ENCODE measurements at places on chromosomes 2 and 18. TPM values are rescaled to one million over a fixed set of nuclear protein-coding genes. Genes with fewer than 3 reads are reported as not detected.

Gene ZNF804A
- 2.7 TPM for total RNA-seq

Gene TMEM247
- not detected for total RNA-seq

Gene CHAC2
- total RNA-seq = 1.1 TPM

Gene KIF5C
- total RNA-seq = 1.3 TPM

- H3K4me1 ChIP-seq = peaks cover 41% of the 10 kb centered on the region
- no peak overlapping the region for H3K4me3 ChIP-seq
- H3K27ac ChIP-seq = no peak overlapping the region
- H3K27me3 ChIP-seq = no peaks in the 10 kb centered on the region
Measured at GRCh38 chr18:28039078-28039477, 137.9 kb downstream of the CDH2 start.

DNA sequence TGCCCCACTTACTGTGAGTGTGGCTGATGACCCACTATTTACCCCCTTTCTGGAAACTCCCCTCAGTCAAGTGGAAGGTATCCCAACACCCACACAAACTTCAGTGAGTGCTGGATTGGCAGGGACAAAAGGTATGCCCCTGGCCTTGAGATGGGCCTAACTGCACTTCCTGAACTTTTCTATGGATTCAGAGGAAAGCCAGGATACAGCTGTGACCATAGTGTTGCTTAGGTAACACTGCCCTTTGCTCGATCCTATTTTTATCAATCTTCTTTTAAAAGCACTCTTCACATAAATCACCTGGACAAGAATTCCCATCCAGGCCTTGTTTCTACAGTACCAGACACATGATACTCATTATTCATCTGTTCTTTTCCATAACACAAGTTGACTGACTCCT is 671.5 kb upstream of the SLC8A1 start:
- peaks cover 17% of the 10 kb centered on the region for H3K4me1 ChIP-seq
- H3K4me3 ChIP-seq = no peak overlapping the region
- no peaks in the 10 kb centered on the region for H3K27me3 ChIP-seq
- DNase-seq = no peak

GRCh38 chr2:30283931-30284565 is 52.7 kb downstream of the LBH start:
- H3K4me3 ChIP-seq = no peak overlapping the region
- H3K4me1 ChIP-seq = peaks cover 32% of the 10 kb centered on the region
- DNase-seq = no peak
- no peak overlapping the region for H3K27ac ChIP-seq

DNA sequence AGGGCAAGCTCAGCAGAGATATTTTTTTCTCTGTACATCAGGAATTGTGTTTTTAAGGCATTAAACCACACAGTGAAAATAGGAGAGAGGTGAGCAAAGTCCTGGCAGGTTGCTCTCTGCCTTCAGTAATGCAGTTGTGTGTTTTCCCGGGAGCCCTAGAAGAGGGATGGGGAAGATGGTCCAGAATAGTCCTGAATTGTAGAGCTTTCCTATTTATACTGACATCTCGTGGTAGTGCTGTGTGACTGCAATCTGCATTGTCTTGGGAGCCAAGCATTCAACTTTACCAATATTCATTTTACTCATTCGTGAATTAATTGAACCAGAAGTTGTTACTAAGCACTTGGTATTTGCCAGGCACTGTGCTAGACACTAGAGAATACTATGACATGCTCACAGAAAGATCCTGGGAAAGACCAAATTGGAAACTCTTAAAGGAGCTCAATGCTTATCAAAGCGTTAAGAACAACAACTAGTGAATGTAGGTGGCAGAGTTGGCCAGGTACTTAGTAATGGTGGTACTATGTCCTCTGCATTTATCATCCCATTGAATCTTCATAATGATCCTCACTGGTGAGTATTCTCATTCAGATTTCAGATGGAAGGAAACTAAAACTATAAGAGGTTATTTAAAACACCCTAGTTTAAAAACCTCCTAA is 214.6 kb downstream of the TRIB2 start:
- H3K27ac ChIP-seq = no peak overlapping the region
- H3K4me3 ChIP-seq = no peak overlapping the region
- peaks cover 12% of the 10 kb centered on the region for H3K4me1 ChIP-seq
- no peaks in the 10 kb centered on the region for H3K36me3 ChIP-seq
- no peak for DNase-seq

GRCh38 chr2:65077898-65078297 is 21.7 kb downstream of the CEP68 start:
- no peak overlapping the region for H3K4me3 ChIP-seq
- H3K27ac ChIP-seq = no peak overlapping the region
- peaks cover 11% of the 10 kb centered on the region for H3K4me1 ChIP-seq
- no peak for DNase-seq
- no peaks in the 10 kb centered on the region for H3K27me3 ChIP-seq

DNA sequence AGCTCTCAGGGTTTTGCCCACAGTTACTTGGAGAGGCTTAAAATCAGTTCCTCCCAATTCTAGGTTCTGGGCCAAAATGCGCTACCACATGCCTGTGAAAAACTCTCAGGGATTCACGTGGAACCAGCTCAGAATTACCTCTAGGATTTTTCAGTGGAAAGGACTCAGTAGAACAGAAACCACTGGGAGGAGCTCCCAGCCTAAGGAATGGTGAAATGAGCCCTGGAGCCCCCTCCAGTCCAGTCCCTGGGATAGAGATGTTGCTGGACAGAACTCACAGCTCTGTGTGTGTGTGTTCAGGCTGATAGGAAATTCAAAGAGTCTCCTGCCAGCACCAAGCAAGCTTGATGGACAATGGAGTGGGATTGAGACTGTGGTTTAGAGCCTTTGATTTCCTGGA is 21.1 kb upstream of the SLC9A4 start:
- H3K4me1 ChIP-seq = no peaks in the 10 kb centered on the region
- no peak overlapping the region for H3K4me3 ChIP-seq
- no peak for DNase-seq
- peaks cover 31% of the 10 kb centered on the region for H3K27me3 ChIP-seq
- H3K27ac ChIP-seq = no peak overlapping the region

- H3K27me3 ChIP-seq = peaks cover 2% of the 10 kb centered on the region
- H3K27ac ChIP-seq = no peak overlapping the region
Measured at GRCh38 chr18:73544617-73545016, 603.0 kb downstream of the FBXO15 start.

Data from mesothelial cell of epicardium (in vitro differentiated cells).